Activated T-cell treated with anti-CD3 and anti-CD28 coated beads for 4 hours (primary cell): ENCODE measurements at places on chromosomes 3 and 15.

- peak; percentile 66 for DNase-seq
Measured at GRCh38 chr3:10263646-10264363, 15.5 kb downstream of the TATDN2 start.

- no peak for DNase-seq
Measured at GRCh38 chr3:33711100-33711499, 7.0 kb downstream of the CLASP2 start.

GRCh38 chr3:18425641-18426257, 610 bp upstream of the SATB1 start:
- peak; percentile 74 for DNase-seq

DNA sequence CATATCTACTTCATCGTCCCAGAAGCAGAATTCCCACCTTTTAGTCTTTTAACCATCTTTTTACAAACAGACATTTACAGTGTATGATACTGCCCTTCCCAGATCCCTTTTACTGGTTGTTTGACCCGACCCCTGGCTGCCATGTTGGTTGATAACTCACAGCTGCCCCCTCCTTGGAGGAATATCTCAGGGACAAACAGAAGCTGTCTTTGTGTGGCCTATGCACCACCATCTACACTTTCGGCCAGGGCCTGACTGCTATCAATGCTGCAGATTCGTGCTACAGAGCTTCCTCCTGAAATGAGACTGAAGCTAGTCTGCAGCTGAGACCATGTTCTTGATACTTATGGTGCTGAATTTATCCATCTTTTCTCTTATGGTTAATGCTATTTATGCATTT, 6.6 kb upstream of the POLQ start:
- no peak for DNase-seq

DNA sequence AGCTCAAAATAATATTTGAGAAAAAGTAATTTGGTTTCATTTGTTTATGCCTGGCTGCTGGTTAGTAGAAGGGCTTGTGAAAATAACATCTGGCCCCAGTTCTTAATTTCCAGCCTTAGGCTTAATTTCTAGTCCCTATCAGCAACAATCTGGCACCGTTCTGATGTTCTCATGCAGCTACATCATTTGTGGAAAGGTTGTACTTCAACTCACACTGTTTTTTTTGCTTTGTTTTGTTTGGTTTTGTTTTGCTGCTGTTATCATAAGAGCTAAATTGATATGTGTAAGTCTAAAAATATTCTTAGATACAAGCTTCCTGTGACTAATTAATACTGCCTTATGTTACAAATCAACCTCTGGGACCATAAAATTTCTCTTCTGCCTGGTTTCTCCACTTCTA, 8.9 kb downstream of the CPA3 start:
- DNase-seq, result no peak

DNA sequence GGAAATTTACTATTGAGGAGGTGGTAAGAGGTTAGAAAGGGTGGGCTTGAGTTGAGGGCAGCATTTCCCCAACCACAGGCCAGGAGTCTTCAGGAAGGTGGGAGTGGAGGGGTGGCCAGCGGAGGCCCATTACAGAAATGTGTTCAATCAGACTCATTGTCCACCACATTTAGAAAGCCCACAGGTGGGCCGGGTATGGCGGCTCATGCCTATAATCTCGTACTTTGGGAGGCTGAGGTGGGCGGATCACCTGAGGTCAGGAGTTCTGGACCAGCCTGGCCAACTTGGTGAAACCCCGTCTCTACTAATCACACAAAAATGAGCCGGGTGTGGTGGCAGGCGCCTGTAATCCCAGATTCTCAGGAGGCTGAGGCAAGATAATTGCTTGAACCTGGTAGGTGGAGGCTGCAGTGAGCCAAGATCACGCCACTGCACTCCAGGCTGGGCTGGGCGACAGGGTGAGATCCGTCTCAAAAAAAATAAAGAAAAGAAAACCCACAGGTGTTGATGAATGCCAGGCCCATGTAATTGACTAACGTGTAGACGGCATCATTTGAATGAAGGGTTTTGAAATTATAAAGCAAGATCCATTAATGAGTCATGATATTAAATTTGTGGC, 12.2 kb upstream of the SYNM start:
- DNase-seq, result no peak

DNA sequence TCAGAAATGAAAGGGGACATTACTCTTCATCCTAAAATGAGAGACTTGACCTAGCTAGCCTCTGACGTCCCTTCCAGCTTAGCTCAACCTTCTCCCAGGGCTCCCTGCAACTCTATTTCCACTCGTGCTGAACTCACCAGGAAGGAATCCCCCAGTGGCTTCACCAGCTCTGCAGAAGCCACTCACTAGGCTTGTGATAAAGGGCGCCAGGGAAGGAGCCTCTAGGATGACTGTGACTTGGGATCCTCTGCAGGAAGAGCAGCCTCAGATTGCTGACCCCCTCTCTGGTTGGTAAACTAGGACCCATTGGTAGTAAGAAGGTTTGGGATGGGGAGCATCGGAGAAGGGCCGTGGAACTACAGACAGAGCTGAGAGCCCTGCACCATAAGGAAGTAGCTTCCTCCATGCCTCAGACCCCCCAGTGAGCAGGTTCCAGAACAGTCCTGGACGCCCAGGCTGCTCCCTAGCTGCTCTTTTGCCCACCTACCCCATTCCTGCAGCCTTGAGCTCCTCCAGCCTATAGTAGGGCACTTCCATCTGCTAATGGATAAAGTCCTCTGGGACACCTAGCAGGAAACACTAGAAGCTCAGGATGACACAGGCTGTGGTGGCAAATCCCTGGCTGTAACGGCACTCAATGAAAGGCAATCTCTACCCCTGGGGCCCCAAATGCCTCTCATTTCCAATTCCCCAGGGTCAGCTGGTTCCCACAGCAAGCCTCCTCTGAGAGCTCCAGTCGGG, 26.0 kb downstream of the PLA2G4F start:
- no peak for DNase-seq

GRCh38 chr15:45648521-45649200, 13.8 kb downstream of the SQOR start:
- no peak for DNase-seq

GRCh38 chr3:124791639-124792151, 61.4 kb downstream of the UMPS start:
- DNase-seq, result no peak

DNA sequence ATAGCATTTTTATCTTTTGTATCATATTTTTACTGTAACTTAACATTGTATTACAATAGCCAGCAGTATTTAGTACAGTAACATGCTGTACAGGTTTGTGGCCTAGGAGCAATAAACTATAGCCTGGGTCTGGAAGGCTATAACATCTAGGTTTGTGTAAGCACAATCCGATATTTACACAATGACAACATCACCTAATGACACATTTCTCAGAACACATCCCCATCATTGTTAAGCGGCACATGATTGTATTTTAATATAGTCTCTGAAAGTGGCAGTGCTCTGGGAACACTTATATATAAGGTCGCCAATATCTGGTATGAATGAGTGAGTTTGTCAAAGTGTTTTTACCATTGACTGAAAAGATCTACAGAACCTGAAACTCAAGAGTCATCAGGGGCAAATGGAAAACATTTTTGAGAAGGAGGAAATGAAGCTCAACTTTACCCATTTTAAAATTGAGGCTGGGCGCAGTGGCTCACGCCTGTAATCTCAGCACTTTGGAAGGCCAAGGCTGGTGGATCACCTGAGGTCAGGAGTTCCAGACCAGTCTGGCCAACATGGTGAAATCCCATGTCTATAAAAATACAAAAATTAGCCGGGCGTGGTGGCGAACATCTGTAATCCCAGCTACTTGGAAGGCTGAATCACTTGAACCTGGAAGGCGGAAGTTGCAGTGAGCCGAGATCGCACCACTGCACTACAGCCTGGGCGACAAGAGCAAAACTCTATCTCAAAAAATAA, 38.8 kb upstream of the TNFSF10 start:
- DNase-seq, result no peak

DNA sequence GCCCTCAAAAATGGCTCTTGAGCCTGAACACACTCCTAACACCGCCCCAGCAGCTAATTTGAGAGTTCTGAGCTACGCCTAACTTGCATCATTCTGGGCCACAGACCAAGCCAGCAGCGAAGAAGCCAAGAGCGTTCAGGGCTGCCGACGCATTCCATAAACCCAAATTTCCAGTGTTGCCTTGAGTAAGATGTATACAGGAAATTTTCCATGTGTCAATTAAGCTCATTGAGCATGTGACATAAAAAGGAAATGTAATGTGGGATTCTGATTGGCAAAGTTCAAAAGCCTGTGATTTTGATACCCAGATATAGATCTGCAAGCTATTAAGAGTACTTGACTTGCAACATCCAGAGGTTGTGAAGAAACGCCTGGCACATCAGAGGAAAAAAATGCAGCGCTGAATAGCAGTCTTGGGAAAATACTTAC, 148.6 kb upstream of the NR2F2 start:
- no peak for DNase-seq

- DNase-seq, result no peak
Measured at GRCh38 chr3:134666466-134666865, 15.6 kb upstream of the KY start.

DNA sequence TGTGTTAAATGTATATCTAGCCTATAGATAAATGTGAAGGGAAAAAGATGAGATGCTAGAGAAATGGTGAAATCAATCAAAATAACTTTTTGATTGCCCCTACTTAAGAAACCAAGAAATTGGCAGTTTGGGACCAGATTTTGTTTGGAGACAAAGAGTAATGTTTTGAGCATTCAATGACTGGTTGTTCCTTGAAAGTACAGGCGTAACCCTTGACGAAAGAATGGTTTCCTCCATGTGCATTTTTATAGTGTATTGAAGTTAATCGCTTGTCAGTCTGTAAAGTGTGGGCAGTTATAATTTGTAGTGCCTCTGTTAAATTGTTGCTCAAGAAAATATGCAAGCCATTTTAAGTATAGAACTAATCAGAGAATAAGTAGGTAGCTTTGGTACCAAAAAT, 1.2 kb downstream of the KIF23 start:
- no peak for DNase-seq

DNA sequence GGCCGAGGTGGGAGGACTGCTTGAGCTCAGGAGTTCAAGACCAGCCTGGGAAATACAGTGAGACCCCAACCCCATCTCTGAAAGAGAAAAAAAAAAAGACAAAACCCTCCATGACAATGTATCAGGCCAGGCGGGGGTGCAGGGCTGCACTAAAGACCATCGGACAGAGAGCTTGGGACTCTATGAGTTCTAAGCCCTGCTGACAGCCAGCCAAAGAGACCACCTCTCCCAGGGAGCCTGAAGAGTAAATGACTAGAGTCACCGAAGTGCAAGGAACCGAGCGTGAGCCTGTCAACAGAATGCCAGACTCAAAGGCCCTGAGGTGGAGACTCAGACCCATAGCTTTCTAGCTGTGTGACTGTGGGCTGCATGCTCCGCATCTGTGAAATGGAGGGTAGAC, 12.5 kb downstream of the POC1A start:
- no peak for DNase-seq

- DNase-seq, result no peak
Measured at GRCh38 chr3:196216681-196217211, 412 bp downstream of the SLC51A start.

GRCh38 chr15:40702077-40702476, 7.1 kb downstream of the RAD51 start:
- DNase-seq, result no peak

DNA sequence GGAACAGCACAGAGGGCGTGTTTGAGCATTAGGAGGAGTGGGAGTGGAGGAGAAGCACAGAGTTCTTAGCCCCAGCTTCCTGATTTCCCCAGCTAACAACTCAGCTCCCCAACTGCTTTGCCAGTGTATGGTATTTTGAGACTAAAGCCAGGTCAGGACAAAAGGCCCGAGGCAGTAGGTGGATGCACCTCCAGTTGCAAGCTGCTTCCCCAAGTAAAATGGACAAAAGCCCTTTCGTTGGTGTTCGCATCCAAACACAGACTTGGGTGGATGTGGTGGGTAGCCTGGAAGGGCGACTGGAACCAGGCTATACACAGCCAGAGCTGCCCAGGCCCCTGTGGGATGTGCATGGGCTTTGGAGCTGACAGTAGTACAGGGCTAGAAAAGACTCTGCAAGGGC, 12.3 kb upstream of the EHD4 start:
- DNase-seq, result no peak

- no peak for DNase-seq
Measured at GRCh38 chr3:185200639-185201038, 47.8 kb upstream of the C3orf70 start.

DNA sequence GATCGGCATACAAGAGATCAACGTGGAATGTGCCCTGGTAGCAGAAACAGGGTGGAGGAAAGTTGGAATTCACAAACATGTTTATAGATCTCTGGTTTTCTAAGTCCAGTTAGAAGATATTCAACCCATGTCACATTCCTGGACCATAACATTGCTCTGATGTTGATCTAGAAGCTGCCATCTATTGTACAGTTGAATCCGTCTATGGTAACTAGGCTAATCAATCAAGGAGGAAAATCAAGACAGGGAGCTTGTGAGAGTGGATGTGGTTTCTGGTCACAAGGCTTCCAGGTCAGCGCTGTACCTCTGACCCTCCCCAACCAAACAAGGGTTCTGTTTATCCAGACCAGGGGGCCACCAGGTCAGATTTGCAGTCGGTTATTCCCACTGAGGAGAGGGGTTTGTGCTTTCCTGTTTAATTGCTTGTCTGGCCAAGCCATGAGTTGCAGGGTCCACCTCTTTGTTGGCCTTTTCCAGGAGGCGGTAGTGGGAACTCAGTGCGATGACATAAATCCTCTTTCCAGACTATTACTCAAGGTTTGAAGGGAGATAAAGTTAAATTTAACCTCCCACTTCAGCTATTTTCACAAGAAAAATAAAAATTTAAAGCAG, 130.3 kb downstream of the SLCO3A1 start:
- no peak for DNase-seq

DNA sequence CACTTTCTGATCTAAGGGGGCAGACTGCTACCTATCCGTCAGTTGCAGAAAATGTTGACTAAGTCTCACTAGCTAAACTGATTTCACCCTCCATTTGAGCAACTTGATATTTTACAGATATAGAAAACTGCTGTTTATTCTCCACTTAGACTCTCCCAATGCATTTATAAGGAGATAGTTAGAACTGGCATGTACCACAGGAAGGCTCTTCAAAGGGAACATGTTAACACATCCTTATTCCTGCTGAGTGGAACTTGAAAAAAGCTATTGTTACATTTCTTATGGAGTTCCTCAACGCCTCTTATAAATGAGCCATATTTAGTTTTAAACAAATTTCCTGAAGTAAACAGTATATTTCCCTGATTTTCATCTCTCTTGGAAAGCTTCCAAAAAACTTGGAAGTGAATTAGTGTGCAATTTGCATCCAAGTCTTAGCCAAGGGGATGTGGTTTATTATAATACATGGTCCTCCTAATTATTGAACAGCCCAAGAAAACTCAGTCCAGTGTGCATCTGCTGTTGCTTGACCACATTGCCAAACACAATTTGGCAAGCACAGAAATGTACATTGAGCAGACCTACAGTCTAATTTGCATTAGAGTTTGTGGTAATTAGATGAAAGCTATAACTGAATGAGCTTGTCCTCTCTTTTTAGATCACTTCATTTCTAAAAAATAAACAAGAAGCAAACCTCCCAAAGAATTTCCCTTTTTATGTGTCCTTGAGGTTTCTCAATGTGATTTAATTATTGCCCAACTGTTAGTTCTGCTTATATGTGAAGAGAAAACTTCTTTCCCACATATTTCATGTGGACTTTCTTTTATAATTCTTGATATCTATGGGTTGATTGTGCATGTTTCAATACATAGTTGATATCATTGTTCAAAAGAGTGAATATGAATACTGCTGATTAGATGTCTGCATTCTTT, 72.6 kb upstream of the DPH6 start:
- DNase-seq, result no peak
